Right ventricle myocardium superior (tissue), 1 donor: ENCODE measurements at places on chromosomes 11 and 22.

DNA sequence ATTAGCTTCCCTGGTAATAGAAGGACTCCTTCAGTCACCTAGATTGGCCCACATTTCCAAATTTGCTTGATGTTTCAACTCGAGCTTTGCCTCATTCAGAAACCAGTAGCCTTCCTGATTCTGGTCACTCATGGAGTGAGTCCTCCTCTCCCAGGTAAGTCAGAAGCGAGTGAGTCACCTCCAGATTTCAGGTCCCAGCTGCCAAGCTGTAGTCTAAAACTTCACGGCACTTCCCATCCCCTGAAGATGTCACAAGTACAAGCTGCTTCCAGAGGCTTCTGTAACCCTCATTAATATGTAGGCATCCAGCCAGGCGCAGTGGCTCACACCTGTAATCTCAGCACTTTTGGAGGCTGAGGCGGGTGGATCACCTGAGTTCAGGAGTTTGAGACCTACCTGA is 23.5 kb downstream of the ARHGAP8 start:
- DNase-seq = no peak

DNA sequence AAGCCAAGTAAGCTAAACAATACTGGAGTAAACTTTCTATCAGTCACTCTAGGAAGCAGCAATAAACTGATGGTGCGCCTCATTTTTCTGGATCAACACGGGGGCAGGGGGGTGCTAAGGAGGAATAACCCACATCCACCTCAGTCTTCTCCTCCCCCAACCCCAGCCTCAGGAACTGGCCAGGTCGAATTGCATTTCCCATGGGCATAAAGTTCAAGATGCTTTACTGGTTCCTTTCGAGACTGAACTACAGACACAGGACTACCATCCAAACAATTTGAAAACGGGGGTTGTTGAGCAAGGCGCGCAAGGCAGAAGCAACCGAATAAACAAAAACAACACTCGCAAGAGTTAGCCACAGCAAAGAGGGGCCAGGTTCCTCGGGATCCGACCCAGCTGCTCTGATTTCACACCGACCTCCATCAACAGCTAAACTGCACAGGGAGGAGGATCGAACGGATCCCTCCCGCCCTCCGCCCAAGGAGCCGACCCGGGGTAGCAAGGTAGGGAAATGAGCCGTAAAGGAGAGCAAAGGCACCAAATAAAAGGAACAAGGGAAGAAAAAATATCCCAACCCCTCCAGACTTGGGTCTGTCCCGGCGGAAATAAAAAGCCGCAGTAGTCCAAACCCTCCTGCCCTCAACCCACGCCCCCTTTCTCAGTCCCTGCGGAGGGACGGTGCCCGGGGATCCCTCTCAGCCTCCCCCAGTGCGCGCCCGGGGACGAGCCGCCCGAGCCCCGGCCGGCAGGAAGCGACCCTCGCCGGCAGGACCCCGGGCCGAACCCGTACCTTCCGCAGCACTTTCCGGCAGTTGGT is 801 bp downstream of the SESN3 start:
- no peak for DNase-seq

- no peak for DNase-seq
Measured at GRCh38 chr11:94928117-94928990, 45.0 kb downstream of the CWC15 start.

- DNase-seq = no peak
Measured at GRCh38 chr11:2180789-2181370, 9.3 kb upstream of the TH start.

DNA sequence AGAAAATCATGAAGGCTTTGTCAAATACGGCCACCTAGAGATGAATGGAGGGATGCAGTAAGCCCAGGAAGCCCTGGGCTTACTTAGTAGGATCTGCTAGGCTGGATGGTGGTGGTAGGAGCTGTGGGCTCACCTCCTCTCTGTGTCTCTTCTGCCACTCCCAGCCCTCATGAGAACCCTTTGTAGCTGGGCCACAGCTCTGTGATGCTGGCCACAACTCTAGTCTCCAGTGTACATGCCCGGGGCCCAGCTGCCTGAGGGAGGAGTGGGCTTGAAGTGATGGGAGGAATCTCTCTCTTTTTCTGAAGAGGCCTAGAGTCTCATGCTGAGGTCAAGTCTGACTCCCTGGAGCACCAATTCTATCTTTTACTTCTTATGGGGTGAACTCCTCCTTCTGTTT is 32.4 kb upstream of the SYT13 start:
- no peak for DNase-seq

- peak; percentile 85 for DNase-seq
Measured at GRCh38 chr22:17167486-17167885, 8.4 kb upstream of the HDHD5 start.

- DNase-seq = peak; percentile 34
Measured at GRCh38 chr22:19715188-19715930, 1.1 kb downstream of the SEPTIN5 start.

GRCh38 chr22:36471341-36471821 is 10.1 kb downstream of the TXN2 start:
- DNase-seq = no peak
